ENCODE measurements at places on chromosomes 12 and 14.

- no peak for DNase-seq
Observed at GRCh38 chr14:97177016-97177415, 379.8 kb downstream of the VRK1 start.

DNA sequence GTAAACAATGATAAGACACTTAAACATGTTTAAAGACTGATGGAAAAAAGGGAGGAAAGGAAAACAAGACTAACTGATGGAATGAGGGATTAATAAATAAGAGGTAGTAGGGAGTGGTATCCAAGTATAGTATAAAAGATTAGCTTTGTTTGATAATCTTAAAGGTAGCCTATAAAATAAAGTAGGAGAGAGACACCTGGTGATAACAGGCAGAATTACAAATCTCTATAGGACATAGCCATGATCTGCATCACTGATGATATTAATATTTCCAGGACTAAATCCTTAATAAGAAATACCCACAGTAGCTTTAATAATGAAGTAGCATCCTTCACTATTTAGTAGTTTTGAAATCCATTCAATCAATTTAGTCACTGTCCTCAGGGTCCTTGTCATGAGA lies 30.4 kb downstream of the DLGAP5 start:
- DNase-seq = peak; percentile 44

- DNase-seq = peak; percentile 66
Observed at GRCh38 chr12:124680863-124681778, 113.7 kb upstream of the NCOR2 start.

DNA sequence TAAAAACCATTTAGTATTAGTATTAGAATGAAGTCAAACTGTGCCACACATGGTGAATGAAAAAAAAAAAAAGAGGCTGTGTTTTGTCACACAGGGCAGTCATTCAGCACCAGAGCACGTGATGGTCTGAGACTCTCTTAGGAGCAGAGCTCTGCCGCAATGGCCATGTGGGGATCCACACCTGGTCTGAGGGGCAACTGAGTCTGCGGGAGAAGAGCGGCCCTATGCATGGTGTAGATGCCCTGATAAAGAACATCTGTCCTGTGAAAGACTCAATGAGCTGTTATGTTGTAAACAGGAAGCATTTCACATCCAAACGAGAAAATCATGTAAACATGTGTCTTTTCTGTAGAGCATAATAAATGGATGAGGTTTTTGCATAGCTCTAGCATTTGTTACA lies 12.2 kb upstream of the BDKRB1 start:
- DNase-seq = no peak

GRCh38 chr14:104268295-104268694 lies 129.9 kb downstream of the KIF26A start:
- DNase-seq = no peak

GRCh38 chr12:132561427-132562156 lies 48.8 kb downstream of the LRCOL1 start:
- peak; percentile 56 for DNase-seq

GRCh38 chr12:7959701-7960121 lies 23.7 kb upstream of the SLC2A3 start:
- peak; percentile 38 for DNase-seq

- no peak for DNase-seq
Observed at GRCh38 chr14:52325630-52326029, 11.5 kb downstream of the PTGER2 start.
